ENCODE measurements at places on chromosomes 16 and 17. TPM values are rescaled to one million over a fixed set of nuclear protein-coding genes. Genes with fewer than 3 reads are reported as not detected.

MYADML2 gene
- 1.2 TPM for polyA plus RNA-seq

NRN1L gene
- polyA plus RNA-seq, result 0.41 TPM

CYB5B gene
- 63.9 TPM for polyA plus RNA-seq

SPATA33 gene
- 2.4 TPM for polyA plus RNA-seq

CAVIN1 gene
- polyA plus RNA-seq, result 153 TPM

SETD1A gene
- 9.6 TPM for polyA plus RNA-seq

KRT24 gene
- 0.16 TPM for polyA plus RNA-seq

FZD2 gene
- polyA plus RNA-seq, result 2.4 TPM
